ENCODE measurements at places on chromosomes 7 and 10. TPM values are rescaled to one million over a fixed set of nuclear protein-coding genes. Genes with fewer than 3 reads are reported as not detected.

DNA sequence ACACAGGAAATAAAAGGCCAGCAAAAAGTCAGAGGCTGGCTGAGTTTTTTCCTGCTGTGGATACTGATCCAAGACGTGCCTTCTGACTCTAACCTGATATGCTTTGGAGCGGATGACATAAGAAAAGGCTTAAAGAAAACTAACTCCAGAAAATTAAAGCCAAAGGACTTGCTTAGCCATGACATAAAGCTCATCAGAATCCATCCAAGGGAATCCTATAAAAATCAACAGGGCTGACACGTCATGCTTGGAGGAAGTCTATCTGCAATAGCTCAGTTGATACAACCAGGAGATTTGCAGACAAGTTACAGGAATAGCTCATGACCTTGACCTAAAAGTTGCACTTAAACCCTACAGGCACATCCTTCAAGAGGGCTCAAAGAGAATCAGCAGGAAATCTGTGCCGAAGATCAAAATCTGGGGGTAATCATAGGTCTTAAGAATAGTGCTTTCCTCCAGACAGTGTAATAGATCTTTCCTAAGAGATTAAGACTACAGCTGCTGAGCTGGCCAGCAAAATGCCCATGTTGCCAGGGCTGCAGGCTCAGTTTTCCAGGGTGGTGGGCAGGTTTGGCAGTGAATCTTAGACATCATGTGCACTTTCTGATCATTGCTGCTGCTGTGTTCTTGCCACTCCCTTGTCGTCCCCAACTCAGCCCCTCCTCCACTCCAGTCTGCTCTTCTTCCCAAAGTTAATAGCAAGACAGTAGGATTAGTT is 111.5 kb upstream of the SVIL start:
- DNase-seq = no peak

The PLXNA4 gene
- total RNA-seq = 0.80 TPM

GRCh38 chr10:66625709-66626590 is 299.9 kb upstream of the LRRTM3 start:
- DNase-seq = no peak

DNA sequence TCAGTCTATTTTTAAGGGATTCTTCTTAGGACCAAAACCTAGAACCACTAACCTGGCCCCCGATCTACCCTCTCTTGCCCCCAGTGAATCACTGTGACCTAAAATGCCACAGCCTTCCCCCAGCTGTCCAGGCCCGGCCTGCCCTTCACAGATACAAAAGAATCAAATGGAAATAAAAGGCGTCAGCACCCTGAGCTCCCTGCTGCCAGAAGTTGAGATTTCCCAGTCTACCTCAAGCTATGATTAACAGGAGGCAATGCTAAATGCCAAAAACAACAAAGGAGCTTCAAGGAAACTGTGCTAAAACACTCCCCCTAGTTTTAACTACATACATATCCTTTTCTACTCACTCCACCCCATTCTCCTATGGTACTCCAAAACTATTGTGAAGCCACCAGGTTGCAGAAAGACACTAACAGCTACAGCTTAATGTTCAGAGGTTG is 67.8 kb downstream of the GSAP start:
- no peak for DNase-seq

DNA sequence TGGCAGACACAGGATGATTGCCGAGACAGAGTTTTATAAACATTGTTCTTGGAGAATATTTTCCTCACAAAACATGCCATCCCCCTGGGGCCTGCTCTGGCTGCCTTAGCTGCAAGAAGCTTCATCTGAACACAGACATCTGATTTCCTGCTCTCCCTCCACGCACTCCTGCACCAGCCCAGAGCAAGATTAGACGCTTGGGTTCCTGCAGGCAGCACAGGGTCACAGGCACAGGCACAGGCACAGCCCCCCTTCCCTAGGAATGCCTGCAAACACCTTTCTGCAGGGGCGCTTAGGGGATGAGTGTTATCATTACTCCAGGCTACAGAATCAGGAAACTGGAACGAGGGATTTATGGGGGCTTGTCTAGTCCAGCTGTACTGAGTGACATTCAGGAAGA is 450.3 kb downstream of the GRID1 start:
- peak; percentile 2 for DNase-seq

DNA sequence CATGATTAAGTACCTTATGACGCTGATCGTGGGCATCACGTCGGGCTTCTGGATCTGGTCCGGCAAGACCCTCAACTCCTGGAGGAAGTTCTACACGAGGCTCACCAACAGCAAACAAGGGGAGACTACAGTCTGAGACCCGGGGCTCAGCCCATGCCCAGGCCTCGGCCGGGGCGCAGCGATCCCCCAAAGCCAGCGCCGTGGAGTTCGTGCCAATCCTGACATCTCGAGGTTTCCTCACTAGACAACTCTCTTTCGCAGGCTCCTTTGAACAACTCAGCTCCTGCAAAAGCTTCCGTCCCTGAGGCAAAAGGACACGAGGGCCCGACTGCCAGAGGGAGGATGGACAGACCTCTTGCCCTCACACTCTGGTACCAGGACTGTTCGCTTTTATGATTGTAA is 2.5 kb downstream of the FZD1 start:
- DNase-seq = peak; percentile 18

The FUOM gene
- 33.9 TPM for total RNA-seq

GRCh38 chr7:332020-332517 is 42.1 kb downstream of the FOXL3 start:
- DNase-seq = peak; percentile 31

The UROS gene
- 47.1 TPM for total RNA-seq

DNA sequence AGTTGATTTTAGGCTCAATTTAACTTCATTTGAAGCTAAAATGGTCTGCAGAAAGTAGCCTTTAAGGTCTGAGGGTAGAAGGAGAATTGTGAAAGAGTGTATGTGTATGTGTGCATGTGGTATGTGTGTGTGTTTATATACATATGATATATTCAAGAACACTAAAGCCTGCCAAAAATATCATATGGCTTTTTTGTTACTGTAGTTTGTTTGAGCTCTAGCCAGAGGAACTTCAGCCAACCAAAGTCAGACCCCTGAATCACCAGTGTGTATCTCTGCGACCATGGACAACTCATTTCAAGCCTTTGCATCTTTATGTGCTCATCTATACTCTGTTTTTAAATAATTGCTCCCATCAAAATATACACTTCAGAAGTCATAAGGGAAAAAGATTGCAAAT is 58.4 kb upstream of the HDAC9 start:
- no peak for DNase-seq

DNA sequence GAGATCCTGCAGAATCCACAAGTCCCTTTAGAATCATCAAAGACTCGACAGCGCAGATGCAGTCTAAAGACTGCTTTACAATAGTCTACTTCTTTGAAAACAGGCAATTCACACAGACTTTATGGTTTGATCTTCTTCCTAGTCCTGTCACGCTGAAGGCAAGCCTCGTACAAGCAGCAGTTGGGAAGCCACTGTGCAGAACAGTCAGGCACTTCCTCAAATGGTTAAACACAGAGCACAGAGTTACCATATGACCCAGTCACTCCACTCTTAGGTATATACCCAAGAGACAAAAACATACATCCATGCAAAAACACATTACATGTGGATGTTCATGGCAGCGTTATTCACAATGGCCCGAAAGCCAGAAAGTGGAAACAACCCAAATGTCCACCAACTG is 41.4 kb downstream of the LRRC20 start:
- no peak for DNase-seq

DNA sequence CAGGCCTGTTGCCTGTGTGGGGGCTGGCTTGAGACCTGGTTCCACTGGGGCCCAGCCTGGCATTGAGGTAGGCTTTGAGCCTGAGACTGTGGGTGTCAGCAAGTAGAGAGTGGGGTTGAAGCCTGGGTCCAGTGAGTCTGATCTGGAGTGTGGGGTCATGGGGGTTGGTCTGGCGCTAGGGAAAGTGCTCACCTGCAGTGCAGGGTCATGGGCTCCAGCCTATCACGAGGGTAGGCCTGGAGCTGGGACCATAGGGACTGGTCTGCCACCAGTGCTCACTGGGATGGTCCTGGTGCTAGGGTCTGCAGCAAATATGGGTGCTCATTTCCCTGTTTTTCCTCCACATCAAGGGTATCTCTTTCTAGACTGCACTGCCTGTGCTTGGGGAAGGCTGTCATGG is 95.4 kb upstream of the KLF14 start:
- DNase-seq = no peak

GRCh38 chr7:120089968-120090367 is 183.0 kb upstream of the KCND2 start:
- peak; percentile 4 for DNase-seq

The TAS2R4 gene
- total RNA-seq = 4.2 TPM

The CHRM2 gene
- total RNA-seq = 0.35 TPM

- peak; percentile 61 for DNase-seq
Measured at GRCh38 chr10:100826983-100827818, 81.8 kb downstream of the PAX2 start.

- peak; percentile 76 for DNase-seq
Measured at GRCh38 chr7:38796626-38797501, 112.1 kb downstream of the VPS41 start.

DNA sequence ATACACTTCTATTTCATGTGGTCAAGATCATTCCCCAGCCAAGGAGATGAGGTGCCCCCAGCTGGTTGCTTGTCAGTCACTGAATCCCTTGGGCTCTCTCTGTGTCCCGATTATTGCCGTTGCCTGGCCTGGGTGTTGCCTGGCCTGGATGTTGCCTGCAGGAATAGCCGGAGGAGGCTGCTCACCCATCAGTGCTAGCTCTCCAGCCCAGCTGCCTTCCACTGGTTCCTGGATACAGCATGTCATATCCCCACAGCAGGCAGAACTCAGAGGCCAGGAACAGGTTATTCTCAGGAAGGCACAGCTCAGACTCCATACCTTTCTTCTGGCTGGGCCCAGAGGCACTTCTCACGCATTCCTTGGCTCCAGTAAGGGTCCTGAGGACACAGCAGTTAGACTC is 542.1 kb upstream of the MGMT start:
- DNase-seq = no peak

DNA sequence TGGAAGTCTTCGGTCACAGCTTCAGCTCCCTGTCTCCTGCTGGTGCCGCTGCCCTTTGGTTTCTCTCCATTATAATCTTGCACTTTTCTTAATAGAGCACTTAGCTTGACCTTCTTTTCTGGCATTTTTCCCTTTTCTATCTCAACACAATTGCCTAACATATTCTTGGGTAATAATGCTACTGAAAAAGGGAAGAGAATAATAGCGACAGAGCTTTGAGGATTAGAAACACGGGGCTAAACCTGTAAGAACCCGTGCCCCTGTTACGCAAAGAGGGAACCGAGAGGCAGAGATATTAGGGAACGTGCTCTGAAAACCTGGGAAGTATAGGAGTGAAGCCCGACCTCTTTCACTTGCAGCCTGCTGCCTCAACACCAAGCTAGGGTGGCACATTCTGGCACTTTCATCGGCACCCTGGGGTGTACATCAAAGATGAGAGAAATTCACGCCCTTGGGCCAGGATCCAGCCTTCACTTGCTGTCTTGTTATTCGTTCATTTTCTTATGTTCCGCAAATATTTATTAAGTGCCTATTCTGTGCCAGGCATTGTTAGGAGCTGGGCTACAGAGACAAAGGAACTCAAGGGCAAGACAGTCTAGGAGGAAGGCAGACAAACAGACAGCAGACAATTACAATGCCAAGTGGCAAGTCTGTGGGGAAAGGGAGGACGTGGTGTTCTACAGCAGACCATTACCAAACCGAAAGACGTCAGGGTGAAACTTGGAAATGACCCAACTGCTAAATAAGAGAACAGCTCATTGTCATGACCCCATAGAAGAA is 33.0 kb upstream of the GALNTL5 start:
- no peak for DNase-seq

The SPDYE18 gene
- total RNA-seq = not detected

GRCh38 chr7:81600608-81601007 is 169.2 kb downstream of the HGF start:
- DNase-seq = no peak

DNA sequence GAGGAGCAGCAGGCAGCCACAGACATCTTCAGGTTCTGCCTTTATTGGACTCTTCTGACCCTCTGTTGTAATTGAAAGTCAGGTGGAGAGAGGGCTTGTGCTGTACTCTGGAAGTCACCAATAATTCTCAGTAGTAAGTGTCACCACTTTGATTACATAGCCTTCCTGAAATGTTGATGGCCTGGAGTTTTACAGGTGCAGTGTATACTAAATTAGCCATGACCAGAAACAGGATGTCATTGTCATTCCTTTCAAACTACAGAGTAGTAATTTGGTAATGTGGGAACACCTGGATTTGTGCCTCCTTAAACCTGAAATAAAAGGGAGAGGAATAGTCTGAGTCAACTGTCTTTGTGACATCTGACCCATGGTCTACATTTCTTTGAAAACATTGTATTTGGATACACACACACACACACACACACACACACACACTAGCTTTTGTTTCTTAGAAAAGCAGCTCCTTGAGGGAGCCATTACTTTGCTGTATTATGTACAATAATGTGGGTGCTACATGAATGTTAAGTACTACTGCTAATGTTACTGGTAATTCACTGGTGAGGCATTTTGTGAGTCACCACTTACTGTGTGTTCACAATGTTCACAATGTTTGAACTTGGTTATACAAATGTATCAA is 19.6 kb downstream of the ARL4A start:
- no peak for DNase-seq

DNA sequence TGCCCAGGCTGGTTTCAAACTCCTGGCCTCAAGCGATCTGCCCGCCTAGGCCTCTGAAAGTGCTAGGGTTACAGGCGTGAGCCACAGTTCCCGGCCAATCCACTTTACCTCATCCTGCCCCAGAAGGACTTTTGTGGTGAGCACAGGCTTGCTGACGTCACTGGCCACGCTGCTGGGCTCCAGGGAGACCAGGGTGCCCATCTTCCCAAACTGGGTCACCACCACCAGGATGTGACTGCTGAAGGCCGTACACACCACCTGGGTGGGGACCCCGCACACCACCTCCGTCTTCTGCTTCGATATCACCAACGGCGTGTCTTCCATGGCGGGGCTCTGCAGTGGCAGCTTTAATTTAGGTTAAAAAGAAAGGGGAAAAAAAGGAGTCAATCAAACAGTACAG is 816 bp downstream of the PSMG3 start:
- DNase-seq = no peak

The OR2A2 gene
- not detected for total RNA-seq

DNA sequence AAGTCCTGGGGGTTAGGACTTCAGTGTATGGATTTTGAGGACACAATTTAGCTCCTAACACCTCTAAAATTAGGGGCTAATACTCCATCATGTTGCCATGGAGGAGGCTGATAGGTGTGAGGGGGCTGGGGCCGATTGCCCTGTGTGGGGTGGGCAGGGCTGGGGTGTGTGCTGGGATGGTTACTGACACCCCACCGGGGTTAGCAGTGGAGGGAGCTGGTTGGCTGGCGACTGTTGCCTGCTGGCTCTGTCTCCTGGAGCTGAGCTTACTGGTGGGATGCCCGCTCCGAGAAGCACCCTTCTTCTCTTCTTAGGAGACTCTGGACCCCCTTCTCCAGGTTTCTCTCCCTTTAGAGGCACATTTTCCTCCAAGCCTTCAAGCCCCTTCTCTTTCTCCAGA is 22.2 kb upstream of the SH2D4B start:
- no peak for DNase-seq

The NEUROG3 gene
- not detected for total RNA-seq

The GPAM gene
- total RNA-seq = 18.1 TPM

The BTRC gene
- 17.5 TPM for total RNA-seq

The PRSS1 gene
- total RNA-seq = not detected

GRCh38 chr7:102009628-102010027 is 192.2 kb downstream of the CUX1 start:
- no peak for DNase-seq

GRCh38 chr10:3439183-3439582 is 266.6 kb upstream of the PITRM1 start:
- DNase-seq = no peak
